ENCODE measurements at places on chromosomes 13 and 19. TPM values are rescaled to one million over a fixed set of nuclear protein-coding genes. Genes with fewer than 3 reads are reported as not detected.

The KIR2DL3 gene
- not detected for total RNA-seq

The ZNF296 gene
- total RNA-seq = 6.7 TPM

The STOML3 gene
- total RNA-seq = not detected

The ZNF69 gene
- 1.5 TPM for total RNA-seq

The KLK6 gene
- total RNA-seq = not detected

The SIGLEC12 gene
- total RNA-seq = 0.22 TPM

The KRTDAP gene
- total RNA-seq = not detected

The TTC9B gene
- total RNA-seq = 1.1 TPM

The CEACAM8 gene
- total RNA-seq = not detected

The ACTMAP gene
- 13.0 TPM for total RNA-seq

The ZNF112 gene
- not detected for total RNA-seq

GRCh38 chr13:110554227-110554836 is 7.2 kb downstream of the RAB20 start:
- H3K36me3 ChIP-seq = no peaks in the 10 kb centered on the region
- H3K27me3 ChIP-seq = no peaks in the 10 kb centered on the region
- H3K27ac ChIP-seq = no peak overlapping the region
- peaks cover 9% of the 10 kb centered on the region for H3K4me1 ChIP-seq
- no peak for ATAC-seq
- no peak overlapping the region for H3K4me3 ChIP-seq

DNA sequence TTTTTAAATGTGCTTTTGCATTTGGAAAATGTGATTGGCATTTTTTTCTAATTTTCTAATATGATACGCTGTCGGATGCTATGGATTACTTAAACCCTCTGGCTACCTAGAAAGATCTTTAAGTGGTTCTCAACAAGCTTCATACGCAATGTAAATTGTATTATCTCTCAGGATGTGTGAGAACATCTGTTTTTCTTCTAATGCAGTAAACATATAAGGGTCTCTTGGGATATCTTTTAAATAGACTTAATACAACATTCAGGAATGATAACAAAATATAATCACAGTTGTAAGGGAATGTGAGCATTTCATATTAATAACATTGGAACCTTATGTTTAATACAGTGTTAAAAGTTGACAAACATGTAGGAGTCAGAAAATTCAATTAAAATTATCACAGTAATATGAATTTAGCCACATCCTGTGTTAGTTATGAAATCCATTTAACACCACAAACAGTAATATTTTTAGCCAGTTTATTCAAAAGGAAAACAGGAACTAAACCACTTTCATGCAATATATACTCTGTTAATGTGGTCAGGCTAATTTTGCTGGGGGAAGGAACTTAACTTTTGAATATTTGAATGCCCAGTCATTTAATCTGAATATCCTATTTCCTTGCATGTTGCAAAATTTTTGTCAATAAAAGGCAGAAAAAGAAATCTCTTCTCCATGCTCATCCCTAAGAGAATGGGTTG is 15.0 kb upstream of the ALOX5AP start:
- no peaks in the 10 kb centered on the region for H3K36me3 ChIP-seq
- H3K4me3 ChIP-seq = no peak overlapping the region
- ATAC-seq = peak; percentile 49
- H3K27me3 ChIP-seq = no peaks in the 10 kb centered on the region

- H3K27ac ChIP-seq = no peak overlapping the region
- no peak for ATAC-seq
- no peaks in the 10 kb centered on the region for H3K36me3 ChIP-seq
- no peaks in the 10 kb centered on the region for H3K27me3 ChIP-seq
- H3K4me3 ChIP-seq = no peak overlapping the region
- peaks cover 13% of the 10 kb centered on the region for H3K4me1 ChIP-seq
Observed at GRCh38 chr19:16000024-16000663, 51.3 kb downstream of the OR10H4 start.

DNA sequence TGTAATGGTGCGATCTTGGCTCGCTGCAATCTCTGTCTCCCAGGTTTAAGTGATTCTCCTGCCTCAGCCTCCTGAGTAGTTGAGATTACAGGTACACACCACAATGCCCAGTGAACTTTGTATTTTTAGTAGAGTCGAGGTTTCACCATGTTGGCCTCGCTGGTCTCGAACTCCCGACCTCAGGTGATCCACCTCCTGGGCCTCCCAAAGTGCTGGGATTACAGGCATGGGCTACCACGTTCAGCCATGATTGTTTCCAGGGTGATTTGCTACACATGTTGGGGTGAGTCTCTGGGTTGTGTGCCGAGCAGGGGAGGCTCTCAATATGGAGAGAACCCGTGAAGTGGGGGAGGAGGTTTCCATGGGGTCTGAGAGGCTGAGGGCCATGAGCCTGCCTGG is 24.8 kb upstream of the CEACAM21 start:
- peak overlapping the region; percentile 95 for H3K4me3 ChIP-seq
- no peaks in the 10 kb centered on the region for H3K27me3 ChIP-seq
- peak overlapping the region; percentile 93 for H3K27ac ChIP-seq
- no peak for ATAC-seq

GRCh38 chr13:57629391-57629804 is 2.1 kb upstream of the PCDH17 start:
- peak overlapping the region; percentile 70 for H3K4me3 ChIP-seq
- peaks cover 53% of the 10 kb centered on the region for H3K27me3 ChIP-seq
- H3K4me1 ChIP-seq = peaks cover 24% of the 10 kb centered on the region
- H3K36me3 ChIP-seq = no peaks in the 10 kb centered on the region

- H3K4me1 ChIP-seq = no peaks in the 10 kb centered on the region
- H3K36me3 ChIP-seq = no peaks in the 10 kb centered on the region
- no peak overlapping the region for H3K4me3 ChIP-seq
- H3K27ac ChIP-seq = no peak overlapping the region
- ATAC-seq = no peak
- no peaks in the 10 kb centered on the region for H3K27me3 ChIP-seq
Observed at GRCh38 chr13:72246396-72246795, 379.4 kb upstream of the DACH1 start.

DNA sequence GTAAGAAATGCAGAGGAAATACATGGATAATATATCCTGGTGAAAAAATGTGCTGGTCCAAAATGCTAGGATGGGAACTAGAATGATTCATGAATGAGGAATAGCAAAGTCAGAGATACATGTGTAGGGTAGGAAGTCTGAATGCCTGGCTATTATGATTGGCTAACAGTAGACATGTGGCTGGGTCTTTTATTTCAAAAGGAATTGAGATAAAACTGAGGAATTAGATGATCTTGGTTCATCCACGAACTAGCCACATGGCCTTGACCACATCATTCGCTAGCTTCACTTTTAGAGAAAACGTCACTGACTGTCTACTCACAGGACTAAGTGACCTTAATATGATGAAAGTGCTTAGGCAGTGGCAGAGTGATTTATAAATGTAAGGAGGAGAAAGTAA is 103.1 kb downstream of the TRPC4 start:
- ATAC-seq = no peak
- H3K27ac ChIP-seq = no peak overlapping the region
- no peaks in the 10 kb centered on the region for H3K4me1 ChIP-seq
- H3K36me3 ChIP-seq = no peaks in the 10 kb centered on the region
- H3K27me3 ChIP-seq = no peaks in the 10 kb centered on the region
- no peak overlapping the region for H3K4me3 ChIP-seq

DNA sequence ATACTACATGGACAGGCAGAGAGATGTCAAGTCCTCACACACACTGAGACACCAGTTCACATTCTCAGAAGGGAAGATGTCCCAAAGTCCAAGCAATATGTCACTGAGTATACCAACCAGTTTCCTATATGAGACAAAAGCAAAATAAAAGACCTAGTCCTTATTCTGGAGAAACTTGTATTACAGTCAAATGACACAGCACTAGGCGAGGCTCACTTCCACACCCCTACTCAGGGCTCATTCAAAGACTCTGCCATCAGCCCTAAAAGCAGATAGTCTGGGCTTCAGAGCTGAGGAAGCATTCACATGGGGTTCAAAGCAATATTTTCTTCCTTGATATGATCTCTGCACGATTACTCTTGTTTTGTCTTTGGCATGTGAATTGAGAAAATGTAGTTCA is 129.9 kb upstream of the UBL3 start:
- H3K4me3 ChIP-seq = no peak overlapping the region
- no peaks in the 10 kb centered on the region for H3K36me3 ChIP-seq
- ATAC-seq = no peak
- no peaks in the 10 kb centered on the region for H3K4me1 ChIP-seq
- H3K27ac ChIP-seq = no peak overlapping the region
- no peaks in the 10 kb centered on the region for H3K27me3 ChIP-seq

GRCh38 chr13:46491641-46492040 is 61.3 kb upstream of the LRCH1 start:
- no peaks in the 10 kb centered on the region for H3K36me3 ChIP-seq
- H3K4me1 ChIP-seq = no peaks in the 10 kb centered on the region
- peaks cover 12% of the 10 kb centered on the region for H3K27me3 ChIP-seq
- no peak overlapping the region for H3K4me3 ChIP-seq
- no peak for ATAC-seq

- H3K36me3 ChIP-seq = no peaks in the 10 kb centered on the region
- no peaks in the 10 kb centered on the region for H3K27me3 ChIP-seq
- no peak overlapping the region for H3K27ac ChIP-seq
- ATAC-seq = no peak
- no peaks in the 10 kb centered on the region for H3K4me1 ChIP-seq
- no peak overlapping the region for H3K4me3 ChIP-seq
Observed at GRCh38 chr13:104593251-104593576, 1527.0 kb upstream of the SLC10A2 start.

DNA sequence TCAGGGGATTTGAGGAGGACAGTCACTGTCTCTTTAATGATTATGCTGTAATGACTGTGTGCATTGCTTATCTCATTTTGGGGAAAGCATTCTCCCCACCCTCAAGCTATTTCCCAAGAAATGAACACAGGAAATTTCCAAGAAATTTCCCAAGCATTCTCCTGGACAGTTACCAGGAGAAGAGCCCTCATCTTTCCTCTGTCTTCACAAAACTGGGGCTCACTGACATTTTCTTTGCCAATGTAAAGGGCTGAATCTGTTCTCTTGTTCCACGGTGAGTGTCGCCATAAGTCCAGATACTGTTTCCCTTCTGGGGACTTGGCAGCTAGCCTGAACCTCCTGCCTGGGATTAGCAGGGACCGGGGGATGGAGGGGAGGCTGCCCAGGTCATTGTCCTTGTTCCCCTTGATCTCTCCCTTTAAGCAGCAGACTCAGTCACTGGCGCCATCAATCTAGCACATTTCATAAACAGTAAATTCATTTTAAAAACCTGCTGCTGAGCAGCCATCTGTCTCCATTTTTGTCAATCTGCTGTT is 172.8 kb downstream of the DNAJC15 start:
- H3K4me3 ChIP-seq = no peak overlapping the region
- H3K27ac ChIP-seq = no peak overlapping the region
- no peaks in the 10 kb centered on the region for H3K4me1 ChIP-seq
- no peak for ATAC-seq

DNA sequence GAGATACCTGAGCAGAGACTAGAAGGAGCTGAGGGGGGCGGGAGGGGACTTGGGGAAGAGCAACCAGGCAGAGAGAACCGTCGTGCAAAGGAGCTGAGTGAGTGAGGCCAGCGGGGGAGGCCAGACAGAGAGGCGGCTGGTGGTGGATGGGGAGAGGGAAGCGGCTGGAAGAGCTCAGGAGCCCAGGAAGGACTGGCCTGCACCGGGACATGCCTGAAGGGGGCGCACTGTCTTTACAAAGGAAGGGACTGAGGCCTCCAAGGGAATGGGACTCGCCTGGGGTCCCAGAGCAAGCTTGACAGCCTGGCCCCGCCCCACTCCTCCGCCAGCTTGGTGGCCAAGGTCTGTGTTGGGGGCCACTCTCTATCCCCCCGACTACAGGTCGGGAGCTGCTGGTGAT is 14.9 kb downstream of the ONECUT3 start:
- ATAC-seq = no peak
- H3K4me1 ChIP-seq = no peaks in the 10 kb centered on the region
- peaks cover 49% of the 10 kb centered on the region for H3K27me3 ChIP-seq
- H3K36me3 ChIP-seq = peaks cover 6% of the 10 kb centered on the region

DNA sequence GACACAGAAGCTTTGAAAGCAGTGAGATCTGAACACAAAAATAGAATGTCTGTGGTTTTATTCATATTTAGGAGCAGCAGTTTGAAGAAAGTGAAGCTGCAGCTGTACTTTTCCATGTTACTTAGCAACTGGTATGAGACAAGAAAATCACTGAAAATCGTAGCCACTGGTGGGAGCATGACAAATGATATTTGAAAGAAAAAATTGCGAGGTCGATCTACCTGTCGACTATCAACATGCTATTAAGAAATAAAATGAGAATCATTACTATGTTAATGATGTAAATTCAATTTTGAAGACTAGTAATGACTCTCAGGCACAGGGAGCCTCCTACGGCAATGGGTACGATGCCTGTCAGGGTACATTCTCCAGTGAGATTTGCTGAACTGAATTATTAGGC is 436.4 kb downstream of the SLITRK5 start:
- H3K4me3 ChIP-seq = no peak overlapping the region
- no peaks in the 10 kb centered on the region for H3K27me3 ChIP-seq
- ATAC-seq = no peak
- no peaks in the 10 kb centered on the region for H3K36me3 ChIP-seq
- H3K27ac ChIP-seq = no peak overlapping the region

GRCh38 chr13:103716718-103717117 is 650.5 kb upstream of the SLC10A2 start:
- no peak overlapping the region for H3K4me3 ChIP-seq
- no peak overlapping the region for H3K27ac ChIP-seq
- H3K36me3 ChIP-seq = no peaks in the 10 kb centered on the region
- H3K27me3 ChIP-seq = no peaks in the 10 kb centered on the region
- H3K4me1 ChIP-seq = no peaks in the 10 kb centered on the region

DNA sequence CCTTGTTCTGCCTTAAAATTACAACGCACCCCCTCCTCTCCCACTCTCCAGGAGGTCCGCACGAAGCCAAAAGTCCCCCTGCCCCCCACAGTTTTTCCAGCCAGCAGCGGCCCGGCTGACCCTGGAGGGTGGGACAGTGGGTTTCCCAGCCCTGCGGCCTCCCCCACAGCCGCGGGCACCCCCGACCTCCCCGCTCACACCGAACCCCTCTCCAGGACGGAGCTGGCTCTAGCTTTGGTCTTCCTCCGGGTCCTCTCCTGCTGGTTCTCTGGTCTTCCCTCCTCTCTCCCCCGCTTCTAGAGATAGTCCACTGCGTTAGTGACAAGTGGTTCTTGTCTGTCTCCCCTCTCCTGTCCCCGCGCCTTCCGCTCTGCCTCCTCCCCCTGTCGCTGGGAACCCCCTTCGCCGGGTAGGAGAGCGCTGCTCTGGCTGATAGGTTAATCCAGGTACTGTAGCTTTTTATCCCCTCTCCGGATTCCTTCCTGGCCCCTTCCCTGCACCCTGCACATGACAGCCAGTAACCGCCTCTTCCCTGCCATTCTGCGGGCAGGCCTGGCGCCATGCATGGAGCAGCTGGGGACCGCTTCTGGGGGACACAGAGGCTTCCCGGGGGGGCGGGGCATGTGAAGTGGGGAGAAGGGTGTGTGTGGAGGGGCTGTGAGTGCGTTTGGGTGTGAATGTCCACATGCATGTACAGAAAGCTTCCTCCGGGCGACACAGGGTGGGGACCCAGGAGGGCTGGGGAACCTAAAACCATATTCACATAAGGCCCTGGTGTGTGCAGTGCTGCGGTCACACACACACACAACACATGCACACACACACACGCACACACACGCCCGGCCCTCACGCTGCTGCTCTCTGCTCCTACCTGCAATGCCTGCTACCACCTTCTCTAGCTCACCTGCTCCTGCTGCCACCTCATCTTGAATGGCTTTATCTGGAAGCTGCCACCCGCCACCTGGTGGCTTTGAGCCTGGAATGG is 17.2 kb downstream of the PRR36 start:
- no peaks in the 10 kb centered on the region for H3K27me3 ChIP-seq
- H3K4me1 ChIP-seq = no peaks in the 10 kb centered on the region
- no peak for ATAC-seq
- H3K27ac ChIP-seq = no peak overlapping the region
- no peaks in the 10 kb centered on the region for H3K36me3 ChIP-seq
